Activated gamma-delta T cell treated with anti-CD3 and anti-CD28 coated beads, Interleukin-2, amount 50 U/mL, for 16 hours (primary cell): ENCODE measurements at places on chromosomes 2 and 18.

DNA sequence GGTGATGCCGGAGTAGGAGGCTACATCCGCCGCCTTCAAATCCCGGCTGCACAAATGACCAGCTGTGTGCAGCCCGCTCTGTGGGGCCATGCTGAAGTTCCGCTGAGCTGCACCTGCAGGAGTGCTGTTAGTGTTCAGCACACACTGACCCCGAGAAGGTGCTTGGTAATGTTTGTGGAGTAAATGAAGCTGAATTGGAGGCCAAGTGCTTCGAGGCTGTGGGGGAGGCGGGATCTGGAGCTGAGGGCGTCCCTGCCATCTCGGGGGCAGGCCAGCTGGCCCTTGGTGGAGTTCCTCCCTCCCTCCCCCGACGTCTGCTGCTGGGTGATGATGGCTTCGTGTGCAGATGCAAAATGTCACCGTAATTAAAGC lies 23.2 kb downstream of the KCNF1 start:
- no peak for DNase-seq

- no peak for DNase-seq
Observed at GRCh38 chr2:74849228-74849892, 15.4 kb downstream of the HK2 start.

DNA sequence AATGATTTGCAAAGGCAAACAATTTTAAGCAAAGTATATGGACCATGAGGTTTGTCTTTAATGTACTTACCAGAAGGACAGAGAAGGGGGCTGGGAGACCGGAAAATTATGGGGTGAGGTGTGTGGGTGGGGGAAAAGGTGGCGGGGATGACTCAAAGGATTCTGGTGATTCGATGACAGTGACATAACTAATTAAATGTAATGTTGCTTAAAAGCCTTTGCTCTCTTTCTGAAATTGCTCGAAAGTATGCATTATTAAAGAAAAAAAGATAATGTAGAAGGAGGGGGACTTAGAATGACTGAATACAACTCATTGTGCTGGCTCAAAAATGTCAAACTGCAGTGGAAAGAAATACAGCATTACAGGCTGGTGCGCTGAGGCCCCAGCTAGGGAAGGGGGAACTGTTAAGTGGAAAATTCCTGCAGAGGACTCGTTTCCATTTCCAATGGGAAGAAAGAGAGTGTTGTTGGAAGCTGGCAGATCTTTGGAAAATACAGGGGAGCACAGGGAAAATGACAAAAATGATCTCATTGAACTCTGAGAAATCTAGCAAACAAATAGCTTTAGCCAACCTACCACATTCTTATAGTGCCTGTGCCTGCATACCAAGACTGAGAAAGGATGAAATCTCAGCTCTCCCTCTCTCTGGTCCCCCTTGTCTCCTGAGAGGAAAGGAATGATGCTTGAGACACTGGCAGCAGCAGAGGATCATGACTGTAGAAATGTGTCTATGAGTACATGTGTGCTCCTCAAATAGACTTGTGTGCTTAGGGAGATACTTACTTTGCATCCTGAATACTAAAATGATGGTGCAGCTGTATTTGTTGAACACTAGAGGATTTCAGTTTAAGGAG lies 632.4 kb downstream of the NYAP2 start:
- no peak for DNase-seq

DNA sequence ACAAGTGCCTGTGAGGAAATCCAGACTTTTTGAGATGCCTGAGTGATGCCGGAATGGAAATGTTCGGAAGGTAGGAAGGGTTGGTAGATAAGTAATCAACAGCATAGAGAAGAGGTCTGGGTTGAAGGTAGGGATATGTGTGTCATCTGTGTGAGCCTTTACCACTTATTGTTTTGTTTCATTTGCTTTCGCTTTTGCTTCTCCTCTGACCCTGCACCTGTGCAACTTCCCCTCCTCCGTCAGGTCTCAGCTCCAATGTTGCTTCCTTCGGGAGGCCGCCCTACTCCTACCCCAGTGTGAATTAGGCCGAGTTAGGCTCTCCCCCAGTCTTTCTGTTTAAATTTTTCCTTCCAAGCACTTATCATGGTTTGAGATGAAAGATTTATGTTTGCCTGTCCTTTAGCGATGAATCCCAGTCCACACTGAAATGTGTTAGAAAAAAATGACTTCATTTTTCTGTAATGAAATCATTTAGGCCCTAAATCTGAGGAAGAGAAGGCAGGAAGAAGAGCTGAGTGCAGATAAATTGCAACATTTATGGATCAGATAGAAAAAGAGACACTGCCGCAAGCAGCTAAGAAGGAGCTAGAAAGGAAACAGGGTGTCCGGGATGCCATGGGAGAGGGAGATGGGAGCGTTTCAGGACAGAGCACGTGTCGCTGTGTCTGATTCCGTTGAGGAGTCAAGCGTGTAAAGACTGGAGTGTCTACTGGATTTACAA lies 139.6 kb upstream of the PELI1 start:
- no peak for DNase-seq

GRCh38 chr2:147468963-147469362 lies 375.9 kb upstream of the ACVR2A start:
- no peak for DNase-seq

- DNase-seq = no peak
Observed at GRCh38 chr18:9852266-9853081, 33.3 kb upstream of the TXNDC2 start.

GRCh38 chr2:77487074-77487803 lies 34.9 kb downstream of the LRRTM4 start:
- no peak for DNase-seq

DNA sequence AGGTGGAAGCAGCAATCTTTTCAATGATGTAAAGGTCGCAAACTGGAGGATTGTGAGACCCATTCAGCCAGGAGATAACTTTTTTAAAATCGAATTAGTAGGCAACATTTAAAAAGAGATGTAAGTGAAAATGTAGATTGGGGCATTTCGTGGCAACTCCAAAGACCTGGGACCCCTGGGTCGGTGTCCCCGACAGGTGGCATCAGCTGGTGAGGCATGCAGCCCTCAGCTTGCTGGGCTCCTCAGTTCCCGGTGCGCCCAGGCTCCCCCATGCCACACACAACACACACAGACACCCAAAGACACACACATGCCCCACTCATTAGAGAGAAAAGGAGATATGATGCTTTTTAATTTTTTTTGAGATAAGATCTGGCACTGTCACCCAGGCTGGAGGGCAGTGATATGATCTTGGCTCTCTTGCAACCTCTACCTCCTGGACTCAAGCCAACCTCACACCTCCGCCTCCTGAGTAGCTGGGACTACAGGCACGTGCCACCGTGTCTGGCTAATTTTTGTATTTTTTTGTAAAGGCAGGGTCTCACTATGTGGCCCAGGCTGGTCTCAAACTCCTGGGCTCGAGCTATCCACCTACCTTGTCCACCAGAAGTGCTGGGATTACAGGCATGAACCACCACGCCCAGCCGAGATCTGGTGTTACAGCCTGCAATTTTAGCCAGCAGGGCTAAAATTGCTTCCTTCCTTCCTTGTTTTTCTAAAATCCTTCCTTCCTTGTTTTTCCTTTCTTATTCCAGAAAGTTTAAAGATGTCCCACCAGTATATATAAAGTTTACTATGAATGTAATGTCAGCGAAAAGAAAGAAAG lies 122.6 kb upstream of the EPAS1 start:
- no peak for DNase-seq

GRCh38 chr2:175743011-175743410 lies 259.1 kb downstream of the LNPK start:
- no peak for DNase-seq

DNA sequence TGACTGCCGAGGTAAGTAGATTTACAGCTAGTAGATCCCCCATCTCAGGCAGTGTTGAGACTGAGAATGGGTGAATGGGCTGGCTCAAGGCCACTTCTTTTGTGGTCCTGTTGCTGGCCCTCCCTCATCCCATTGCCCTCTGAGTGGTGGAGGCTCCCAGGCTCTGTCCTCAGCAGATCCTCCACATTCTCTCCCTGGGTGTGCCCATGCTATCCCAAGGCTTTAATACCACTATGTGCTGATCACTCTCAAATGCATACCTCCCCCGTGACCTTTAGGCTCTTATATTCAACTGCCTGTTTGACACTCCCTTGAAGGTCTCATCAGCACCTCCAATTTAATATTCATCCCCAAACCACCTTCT lies 271.8 kb downstream of the GLI2 start:
- DNase-seq = no peak

DNA sequence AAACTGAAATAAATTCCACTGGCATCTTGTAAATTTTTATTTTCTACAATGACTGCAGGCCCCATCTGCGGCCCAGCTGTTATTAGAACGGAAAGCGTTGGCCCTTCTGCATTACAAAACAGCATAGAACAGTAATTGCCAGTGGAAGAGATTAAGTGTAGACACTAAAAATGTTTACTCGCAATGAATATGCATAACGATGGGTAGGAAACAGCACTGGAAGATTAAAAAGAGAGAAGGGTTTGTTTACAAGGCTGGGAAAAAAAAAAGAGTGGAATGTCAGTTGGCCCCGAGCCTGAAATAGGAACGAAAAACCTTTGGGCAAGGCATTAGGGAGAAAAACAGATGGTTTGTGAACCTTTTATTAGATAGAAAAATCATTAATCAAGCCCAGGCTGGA lies 275.9 kb upstream of the TCF4 start:
- no peak for DNase-seq

GRCh38 chr2:174524527-174524926 lies 37.7 kb upstream of the GPR155 start:
- no peak for DNase-seq

DNA sequence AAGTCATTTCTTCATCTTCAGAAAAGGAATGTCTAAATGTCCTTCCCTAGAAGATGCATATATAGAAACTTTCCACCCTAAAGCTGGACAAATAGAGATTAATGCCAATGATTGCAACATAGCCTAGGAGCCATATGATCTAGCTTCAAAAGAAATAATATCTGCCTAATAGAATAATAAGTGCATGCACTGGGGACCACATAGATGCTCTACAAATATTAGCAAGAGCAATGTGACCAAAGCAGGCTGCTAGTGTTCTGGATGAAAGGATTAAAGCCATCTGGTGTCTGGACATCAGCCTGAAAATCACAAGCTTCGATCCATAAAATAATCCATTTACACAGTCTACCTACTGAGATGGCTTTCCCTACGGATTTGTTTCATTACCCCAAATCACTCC lies 280.1 kb upstream of the KLHL14 start:
- no peak for DNase-seq

GRCh38 chr2:46378616-46379015 lies 81.4 kb downstream of the EPAS1 start:
- no peak for DNase-seq

DNA sequence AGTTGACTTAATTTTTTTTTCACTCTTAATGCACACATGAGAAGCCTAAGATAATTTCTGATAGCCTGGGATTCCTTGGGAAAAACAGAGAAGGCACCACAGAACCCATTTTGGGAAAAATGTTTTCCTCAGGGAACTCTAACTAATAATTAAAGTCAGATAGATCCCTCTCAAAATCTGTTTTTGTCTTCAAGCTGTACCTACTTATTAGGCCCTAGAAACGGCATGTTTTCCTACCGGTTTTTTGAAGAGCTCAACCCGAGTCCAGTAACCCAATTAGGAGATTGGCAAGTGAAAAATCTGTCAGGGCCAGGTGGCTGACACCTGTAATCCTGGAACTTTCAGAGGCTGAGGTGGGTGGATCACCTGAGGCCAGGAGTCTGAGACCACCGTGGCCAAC lies 16.1 kb upstream of the PDK1 start:
- no peak for DNase-seq

DNA sequence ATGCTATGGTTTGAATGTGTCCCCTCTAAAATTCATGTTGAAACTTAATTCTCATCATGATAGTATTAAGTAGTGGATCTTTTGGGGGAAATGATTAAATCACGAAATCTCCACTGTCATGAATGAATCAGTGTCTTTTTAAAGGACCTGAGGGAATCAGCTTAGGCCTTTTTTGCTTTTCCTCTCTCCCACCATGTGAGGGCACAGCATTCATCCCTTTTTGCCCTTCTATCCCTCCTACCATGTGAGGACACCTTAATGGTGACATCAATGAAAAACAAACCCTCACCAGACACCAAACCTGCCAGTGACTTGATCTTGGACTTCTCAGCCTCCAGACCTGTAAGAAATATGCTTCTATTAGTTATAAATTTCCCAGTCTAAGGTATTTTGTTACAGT lies 247.1 kb upstream of the UBE2E3 start:
- no peak for DNase-seq

- DNase-seq = no peak
Observed at GRCh38 chr2:143087033-143087432, 42.2 kb upstream of the ARHGAP15 start.

DNA sequence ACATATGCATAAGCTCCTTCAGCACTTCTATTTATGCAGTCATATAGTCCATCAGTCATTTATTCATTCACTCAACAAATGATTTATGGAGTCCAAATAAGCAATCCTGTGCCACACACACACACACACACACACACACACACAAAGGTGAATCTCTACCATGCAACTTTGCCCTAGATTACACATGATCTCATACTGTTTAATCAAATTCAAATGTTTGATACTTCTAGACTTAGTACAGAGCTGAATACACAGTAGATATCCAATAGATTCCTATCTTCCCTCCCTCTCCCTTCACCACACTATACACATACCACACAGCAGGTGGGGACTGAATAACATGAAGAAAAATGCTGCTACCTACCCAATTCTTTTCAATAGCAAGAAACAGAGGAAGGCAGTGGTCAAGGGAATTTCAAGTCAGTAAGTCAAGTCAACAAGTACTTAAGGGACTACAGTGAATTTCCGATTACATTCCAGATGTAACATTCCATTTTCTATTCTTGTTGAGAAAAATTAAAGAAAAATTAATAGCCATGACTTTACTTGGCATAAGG lies 65.4 kb downstream of the EPG5 start:
- DNase-seq = no peak

DNA sequence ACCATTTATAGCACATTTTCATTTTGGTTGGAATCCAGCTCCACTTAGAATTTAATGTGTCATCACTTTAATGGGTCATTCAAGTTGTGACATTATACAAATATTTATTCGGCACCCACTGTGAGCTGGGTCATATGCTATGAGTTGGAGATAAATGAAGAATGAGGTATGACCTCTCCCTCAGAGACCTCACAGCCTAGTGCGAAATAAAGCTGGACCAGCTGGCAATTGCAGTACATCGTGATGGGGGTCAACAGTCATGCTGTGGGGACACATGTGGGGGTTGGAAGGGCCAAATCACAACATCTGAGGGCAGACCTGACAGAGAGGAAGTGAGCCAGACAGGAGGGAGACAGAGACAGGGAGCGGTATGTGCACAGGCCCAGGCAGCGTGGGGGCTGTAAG lies 175.4 kb downstream of the MAIP1 start:
- DNase-seq = no peak
